ENCODE measurements at places on chromosomes 5 and 9. TPM values are rescaled to one million over a fixed set of nuclear protein-coding genes. Genes with fewer than 3 reads are reported as not detected.

Gene KIF20A
- polyA plus RNA-seq = 2.0 TPM

DNA sequence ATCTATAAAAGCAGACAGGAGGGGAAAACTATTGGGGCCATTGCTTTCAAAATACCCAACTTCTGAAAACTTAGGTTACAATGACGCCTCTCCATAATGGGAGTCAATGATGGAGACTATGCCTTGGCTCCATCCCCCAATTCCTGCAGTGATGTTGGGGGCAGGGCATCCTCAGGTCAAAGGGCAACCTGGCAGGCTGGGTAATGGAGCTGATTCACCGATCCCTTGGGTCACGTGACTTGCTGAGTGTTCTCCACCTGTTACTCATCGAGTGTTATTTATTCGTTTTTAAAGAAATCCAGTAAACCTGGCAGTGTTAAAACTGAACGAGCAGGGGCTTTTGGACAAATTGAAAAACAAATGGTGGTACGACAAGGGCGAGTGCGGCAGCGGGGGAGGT is 244.4 kb downstream of the FAM114A2 start:
- no peak for DNase-seq

- DNase-seq = peak; percentile 77
Measured at GRCh38 chr5:78888580-78889368, 96.3 kb downstream of the ARSB start.

- no peak for DNase-seq
Measured at GRCh38 chr5:683551-684481, 9.3 kb downstream of the TPPP start.

GRCh38 chr5:154278186-154278585 is 87.7 kb downstream of the GALNT10 start:
- DNase-seq = no peak
